ENCODE measurements at places on chromosomes 13 and 19. TPM values are rescaled to one million over a fixed set of nuclear protein-coding genes. Genes with fewer than 3 reads are reported as not detected.
A peak's percentile ranks its signal among the peaks of the same experiment; 100 is the strongest.

The LAMP1 gene
- 189 TPM for polyA plus RNA-seq

- H3K27me3 ChIP-seq, result no peaks in the 10 kb centered on the region
- no peak for DNase-seq
- H3K27ac ChIP-seq, result no peak overlapping the region
Observed at GRCh38 chr13:113926301-113926761, 47.5 kb downstream of the C13orf46 start.

The CDX2 gene
- polyA plus RNA-seq, result not detected

DNA sequence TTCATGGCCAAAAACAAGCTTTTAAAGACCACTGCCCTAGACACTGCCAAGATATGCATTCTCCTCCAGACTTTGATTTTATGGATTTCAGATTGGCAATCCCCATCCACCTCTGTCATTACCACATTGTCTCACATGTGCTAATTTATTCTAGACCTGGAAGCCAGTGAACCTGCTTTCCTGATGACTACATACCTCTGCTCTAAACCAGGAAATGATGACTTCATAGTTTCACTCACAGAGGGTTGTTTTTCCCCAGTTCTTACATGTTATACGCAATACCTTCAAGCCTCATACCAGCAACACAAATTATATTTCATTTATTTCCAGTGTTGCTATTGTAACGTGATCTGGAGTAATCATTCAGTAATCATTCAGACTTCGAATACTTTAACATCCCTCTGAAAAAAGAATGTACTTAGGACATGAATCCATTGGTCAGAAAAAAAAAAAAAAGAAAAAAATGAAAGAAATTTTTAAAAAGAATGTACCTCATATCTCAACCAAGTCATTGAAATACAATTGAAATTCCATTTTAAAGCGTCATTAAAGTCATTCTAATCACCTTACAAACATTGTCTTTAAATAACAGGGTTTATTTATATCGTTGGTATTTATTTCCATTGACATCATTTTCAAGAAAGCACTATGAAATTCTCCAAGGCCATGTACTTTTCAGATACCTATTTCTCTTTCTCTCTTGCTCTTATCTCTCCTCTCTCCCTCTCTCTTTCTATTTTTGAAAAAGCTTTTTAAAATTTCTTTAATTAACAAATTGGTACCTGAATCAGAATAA, 33.4 kb upstream of the KLF5 start:
- no peaks in the 10 kb centered on the region for H3K36me3 ChIP-seq
- no peaks in the 10 kb centered on the region for H3K27me3 ChIP-seq
- H3K4me3 ChIP-seq, result no peak overlapping the region
- no peak overlapping the region for H3K27ac ChIP-seq
- H3K4me1 ChIP-seq, result no peaks in the 10 kb centered on the region

DNA sequence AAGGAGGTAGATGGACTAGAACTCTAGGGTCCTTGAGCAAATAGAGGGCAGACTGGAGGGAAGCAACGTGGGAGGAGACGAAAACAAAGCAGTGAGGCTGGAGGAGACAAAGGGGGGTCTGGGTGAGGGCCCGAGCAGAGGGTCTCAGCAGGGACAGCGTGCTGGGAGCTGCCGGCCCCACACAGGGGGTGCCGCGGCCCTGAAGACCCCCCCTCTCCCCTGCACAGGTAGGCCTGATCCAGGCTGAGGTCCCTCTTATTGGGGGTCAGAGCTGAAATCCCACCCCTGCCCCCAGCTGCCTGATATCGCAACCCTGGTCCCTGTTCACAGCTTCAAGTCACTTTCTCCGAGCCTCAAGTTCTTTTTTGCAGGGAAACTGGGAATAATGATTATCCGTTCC, 8.7 kb downstream of the EPS8L1 start:
- H3K4me3 ChIP-seq, result no peak overlapping the region
- no peaks in the 10 kb centered on the region for H3K36me3 ChIP-seq
- H3K27ac ChIP-seq, result no peak overlapping the region
- no peak for DNase-seq

- no peak overlapping the region for H3K4me3 ChIP-seq
- H3K4me1 ChIP-seq, result peaks cover 7% of the 10 kb centered on the region
- H3K27me3 ChIP-seq, result no peaks in the 10 kb centered on the region
- H3K27ac ChIP-seq, result peak overlapping the region; percentile 22
- no peaks in the 10 kb centered on the region for H3K36me3 ChIP-seq
Observed at GRCh38 chr13:93080587-93080986, 146.0 kb upstream of the GPC6 start.

- H3K27me3 ChIP-seq, result peaks cover 9% of the 10 kb centered on the region
- no peaks in the 10 kb centered on the region for H3K36me3 ChIP-seq
- DNase-seq, result no peak
- H3K27ac ChIP-seq, result no peak overlapping the region
- H3K4me1 ChIP-seq, result no peaks in the 10 kb centered on the region
Observed at GRCh38 chr19:28898249-28898648, 314.7 kb downstream of the UQCRFS1 start.

All from SK-N-SH (cell line).